ENCODE measurements at places on chromosomes 5 and 9. TPM values are rescaled to one million over a fixed set of nuclear protein-coding genes. Genes with fewer than 3 reads are reported as not detected.

BTF3 gene
- total RNA-seq, result 514 TPM

- no peak overlapping the region for H3K4me3 ChIP-seq
- no peaks in the 10 kb centered on the region for H3K27me3 ChIP-seq
- no peaks in the 10 kb centered on the region for H3K4me1 ChIP-seq
- no peak for DNase-seq
- H3K36me3 ChIP-seq, result no peaks in the 10 kb centered on the region
These were observed 96.5 kb downstream of the GADD45G start for GRCh38 chr9:89701221-89701798.

GRCh38 chr9:87213948-87214347 is 266.6 kb upstream of the GAS1 start:
- H3K4me1 ChIP-seq, result no peaks in the 10 kb centered on the region
- no peak overlapping the region for H3K27ac ChIP-seq
- no peak for DNase-seq
- no peak overlapping the region for H3K4me3 ChIP-seq

- no peak for DNase-seq
- H3K4me1 ChIP-seq, result peaks cover 11% of the 10 kb centered on the region
- no peak overlapping the region for H3K4me3 ChIP-seq
- H3K27me3 ChIP-seq, result no peaks in the 10 kb centered on the region
- no peak overlapping the region for H3K27ac ChIP-seq
These were observed 1.5 kb downstream of the GPR21 start for GRCh38 chr9:123034881-123035510.

DNA sequence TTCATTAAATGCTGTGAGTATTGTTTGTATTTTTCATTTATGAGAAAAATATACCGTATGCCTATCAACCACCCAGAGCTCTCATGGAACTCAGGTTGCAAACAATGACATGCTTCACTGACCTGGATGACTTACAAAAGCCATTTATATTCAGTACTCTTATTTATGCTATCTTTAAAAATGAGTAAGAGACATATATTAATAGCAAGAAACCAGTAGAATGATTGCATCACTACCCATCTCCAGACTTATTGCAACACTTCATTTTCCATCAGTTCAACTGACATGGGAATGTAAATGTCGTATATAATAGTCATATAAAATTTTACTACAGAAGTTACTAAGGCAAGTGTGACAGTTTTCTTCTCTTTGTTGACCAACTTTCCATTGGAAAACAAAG is 69.1 kb downstream of the OTP start:
- H3K4me1 ChIP-seq, result no peaks in the 10 kb centered on the region
- H3K36me3 ChIP-seq, result no peaks in the 10 kb centered on the region
- H3K4me3 ChIP-seq, result no peak overlapping the region
- H3K27ac ChIP-seq, result no peak overlapping the region
- DNase-seq, result no peak
- H3K27me3 ChIP-seq, result peaks cover 20% of the 10 kb centered on the region

DNA sequence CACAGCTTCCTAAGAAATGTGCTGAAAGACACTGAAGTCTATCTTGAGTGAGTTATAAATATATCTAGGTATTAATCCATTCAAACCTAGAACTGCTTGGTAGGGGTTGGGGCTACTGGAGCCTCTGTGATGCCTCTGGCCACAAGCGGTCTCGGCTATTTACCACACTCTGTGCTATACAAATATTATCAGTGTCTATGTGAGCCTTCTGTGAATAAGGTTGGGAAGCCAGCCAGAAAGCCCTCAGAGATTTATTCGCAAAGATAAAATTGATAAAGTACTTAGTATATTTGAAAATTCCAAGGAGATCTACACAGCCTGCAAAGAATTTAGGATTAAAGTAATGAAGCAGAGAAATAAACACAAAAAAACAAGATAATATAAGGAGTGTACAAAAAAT is 41.4 kb downstream of the LIFR start:
- H3K36me3 ChIP-seq, result peaks cover 13% of the 10 kb centered on the region
- no peak for DNase-seq
- H3K4me1 ChIP-seq, result no peaks in the 10 kb centered on the region
- H3K4me3 ChIP-seq, result no peak overlapping the region

DNA sequence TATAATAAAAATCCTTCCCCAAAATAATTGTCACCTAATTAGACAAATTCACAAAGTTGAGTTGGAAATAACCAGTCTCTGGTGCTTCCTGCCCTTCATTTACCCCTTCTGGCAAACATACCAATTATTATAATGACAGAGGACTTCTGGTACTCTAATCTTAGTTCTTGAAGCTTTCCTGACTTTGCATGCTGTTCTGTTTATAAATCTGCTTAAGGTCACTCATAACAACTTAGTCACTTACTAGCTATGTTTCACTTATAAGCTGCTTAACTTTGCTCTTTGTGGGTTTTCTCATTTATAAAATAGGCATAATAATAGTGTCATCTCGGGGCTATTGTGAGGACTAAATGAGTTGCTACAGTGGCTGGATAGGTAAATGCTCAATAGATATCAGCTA is 446.5 kb downstream of the EFNA5 start:
- H3K4me1 ChIP-seq, result no peaks in the 10 kb centered on the region
- no peak overlapping the region for H3K27ac ChIP-seq
- H3K4me3 ChIP-seq, result no peak overlapping the region
- no peaks in the 10 kb centered on the region for H3K27me3 ChIP-seq

DNA sequence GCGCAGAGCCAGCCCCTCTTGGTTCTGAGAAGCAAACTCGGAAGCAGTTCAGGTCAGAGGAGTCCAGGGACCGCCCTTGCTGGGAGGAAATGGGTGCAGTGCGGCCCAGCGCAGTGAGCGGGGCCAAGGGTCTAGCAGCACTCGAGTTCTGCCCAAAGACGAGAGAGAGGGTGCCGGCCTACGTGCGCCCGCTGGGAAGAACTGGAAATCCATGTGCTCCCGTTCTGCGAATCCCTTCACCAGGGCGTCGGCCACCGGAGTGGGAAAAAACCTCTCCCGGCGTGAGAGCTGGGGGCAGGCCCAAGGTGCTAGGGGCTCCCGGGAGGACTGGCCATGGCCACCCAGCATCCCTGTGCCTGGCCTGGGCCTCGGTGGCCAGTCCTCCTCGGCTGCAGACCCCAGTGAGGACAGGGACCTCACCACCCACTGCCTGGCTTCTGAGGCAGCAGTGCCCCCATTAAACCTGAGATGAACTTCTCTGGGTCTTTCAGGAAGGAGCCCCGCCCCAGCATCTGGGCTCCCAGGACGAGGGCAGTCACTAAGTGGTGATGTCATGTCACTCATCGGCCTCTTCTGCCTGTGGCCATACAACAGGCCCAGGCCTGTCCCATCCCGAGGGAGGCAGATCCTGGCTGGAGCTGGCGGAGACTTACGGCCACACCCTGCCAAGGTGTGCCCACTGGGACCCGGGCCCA is 10.6 kb downstream of the TMEM250 start:
- no peaks in the 10 kb centered on the region for H3K27me3 ChIP-seq
- DNase-seq, result no peak
- H3K36me3 ChIP-seq, result no peaks in the 10 kb centered on the region
- H3K27ac ChIP-seq, result no peak overlapping the region
- H3K4me1 ChIP-seq, result peaks cover 25% of the 10 kb centered on the region
- no peak overlapping the region for H3K4me3 ChIP-seq

DNA sequence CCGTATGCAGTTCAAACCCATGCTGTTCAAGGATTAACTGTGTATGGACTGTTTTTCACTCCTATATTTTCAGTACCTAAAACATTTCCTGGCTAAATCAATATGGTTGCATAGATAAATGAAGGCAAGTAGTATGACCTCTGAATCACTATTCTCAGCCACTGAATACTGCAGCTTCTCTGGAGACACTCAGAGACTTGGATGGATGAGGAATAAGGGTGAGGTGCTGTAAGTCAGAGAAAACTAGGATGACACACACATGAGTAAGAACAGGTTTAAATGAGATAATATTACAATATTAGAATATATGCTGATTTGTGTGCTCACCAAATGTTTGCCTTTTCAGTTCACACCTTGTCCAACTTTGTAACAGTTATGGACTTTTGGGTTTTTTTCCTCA is 26.0 kb upstream of the ANXA1 start:
- no peaks in the 10 kb centered on the region for H3K4me1 ChIP-seq
- H3K27me3 ChIP-seq, result no peaks in the 10 kb centered on the region
- no peak overlapping the region for H3K4me3 ChIP-seq
- no peak overlapping the region for H3K27ac ChIP-seq
- no peak for DNase-seq

NUTM2G gene
- not detected for total RNA-seq

DNA sequence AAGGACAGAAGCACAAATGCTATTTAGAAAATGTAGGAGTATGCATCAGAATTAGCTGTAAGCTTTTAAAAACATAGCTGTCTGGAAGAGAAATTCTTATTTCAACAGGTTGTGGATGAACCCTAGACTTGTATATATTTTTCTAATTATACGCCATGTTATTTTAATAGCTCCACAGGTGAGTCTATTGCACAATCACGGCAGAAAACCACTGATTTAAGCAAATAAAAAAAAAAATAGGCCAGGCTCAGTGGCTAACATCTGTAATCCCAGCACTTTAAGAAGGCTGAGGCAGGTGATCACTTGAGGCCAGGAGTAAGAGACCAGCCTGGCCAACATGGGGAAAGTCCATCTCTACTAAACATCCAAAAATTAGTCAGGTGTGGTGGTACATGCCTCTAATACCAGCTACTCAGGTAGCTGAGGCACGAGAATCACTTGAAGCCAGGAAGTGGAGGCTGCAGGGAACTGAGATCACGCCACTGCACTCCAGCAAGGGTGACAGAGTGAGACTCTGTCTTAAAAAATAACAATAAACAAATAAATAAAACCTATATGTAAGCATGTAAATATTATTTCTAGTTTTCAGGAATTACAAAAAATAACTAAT is 11.7 kb downstream of the TRIM23 start:
- no peaks in the 10 kb centered on the region for H3K4me1 ChIP-seq
- DNase-seq, result no peak
- no peak overlapping the region for H3K27ac ChIP-seq
- H3K27me3 ChIP-seq, result no peaks in the 10 kb centered on the region
- no peak overlapping the region for H3K4me3 ChIP-seq
- peaks cover 59% of the 10 kb centered on the region for H3K36me3 ChIP-seq

SLC6A19 gene
- total RNA-seq, result not detected

- no peaks in the 10 kb centered on the region for H3K36me3 ChIP-seq
- H3K4me1 ChIP-seq, result no peaks in the 10 kb centered on the region
- no peak overlapping the region for H3K4me3 ChIP-seq
- peak; percentile 4 for DNase-seq
- no peaks in the 10 kb centered on the region for H3K27me3 ChIP-seq
These were observed 41.6 kb upstream of the FCN1 start for GRCh38 chr9:134959126-134959970.

All from adrenal gland (tissue), 19 donors.